Foreskin keratinocyte (primary cell): ENCODE measurements at places on chromosomes 11 and 22.

DNA sequence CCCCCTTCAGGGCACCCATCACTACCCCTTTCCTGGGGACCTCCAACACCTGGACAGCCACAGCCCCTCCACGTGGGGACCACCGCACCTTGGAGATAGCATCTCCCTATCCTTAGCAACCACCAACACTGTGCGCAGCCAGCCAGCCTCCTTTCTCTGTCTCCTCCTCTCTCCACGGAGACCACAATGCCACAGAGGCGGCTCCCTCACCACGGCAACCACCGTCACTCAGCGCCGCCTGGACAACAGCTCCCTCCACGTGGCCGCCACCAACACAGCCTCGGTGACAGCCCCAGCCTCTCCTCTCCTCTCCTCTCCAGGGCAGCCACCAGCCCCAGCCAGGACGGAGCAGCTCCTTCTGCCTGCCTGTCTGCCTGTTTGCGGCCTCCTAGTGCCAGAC, 10.5 kb downstream of the ELFN2 start:
- DNase-seq = no peak

DNA sequence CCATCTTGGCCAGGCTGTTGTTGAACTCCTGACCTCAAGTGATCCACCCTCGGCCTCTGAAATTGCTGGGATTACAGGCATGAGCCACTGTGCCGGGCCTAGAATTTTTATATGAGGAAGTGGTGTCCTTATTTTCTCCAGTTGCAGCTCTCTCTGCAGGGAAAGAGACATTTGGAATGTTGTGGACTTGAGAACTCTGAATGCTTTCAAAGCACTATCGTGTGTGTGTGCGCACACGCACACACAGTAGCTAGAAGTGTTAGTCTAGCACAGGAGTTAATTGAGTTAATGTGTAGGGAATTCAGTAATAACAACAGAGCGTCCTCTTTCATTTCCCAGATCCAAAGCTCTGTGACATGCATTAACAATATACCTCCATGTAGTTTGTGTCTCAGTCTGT, 164.0 kb upstream of the RASSF10 start:
- DNase-seq = no peak

GRCh38 chr11:76285397-76286104, 79.2 kb upstream of the WNT11 start:
- no peak for DNase-seq

DNA sequence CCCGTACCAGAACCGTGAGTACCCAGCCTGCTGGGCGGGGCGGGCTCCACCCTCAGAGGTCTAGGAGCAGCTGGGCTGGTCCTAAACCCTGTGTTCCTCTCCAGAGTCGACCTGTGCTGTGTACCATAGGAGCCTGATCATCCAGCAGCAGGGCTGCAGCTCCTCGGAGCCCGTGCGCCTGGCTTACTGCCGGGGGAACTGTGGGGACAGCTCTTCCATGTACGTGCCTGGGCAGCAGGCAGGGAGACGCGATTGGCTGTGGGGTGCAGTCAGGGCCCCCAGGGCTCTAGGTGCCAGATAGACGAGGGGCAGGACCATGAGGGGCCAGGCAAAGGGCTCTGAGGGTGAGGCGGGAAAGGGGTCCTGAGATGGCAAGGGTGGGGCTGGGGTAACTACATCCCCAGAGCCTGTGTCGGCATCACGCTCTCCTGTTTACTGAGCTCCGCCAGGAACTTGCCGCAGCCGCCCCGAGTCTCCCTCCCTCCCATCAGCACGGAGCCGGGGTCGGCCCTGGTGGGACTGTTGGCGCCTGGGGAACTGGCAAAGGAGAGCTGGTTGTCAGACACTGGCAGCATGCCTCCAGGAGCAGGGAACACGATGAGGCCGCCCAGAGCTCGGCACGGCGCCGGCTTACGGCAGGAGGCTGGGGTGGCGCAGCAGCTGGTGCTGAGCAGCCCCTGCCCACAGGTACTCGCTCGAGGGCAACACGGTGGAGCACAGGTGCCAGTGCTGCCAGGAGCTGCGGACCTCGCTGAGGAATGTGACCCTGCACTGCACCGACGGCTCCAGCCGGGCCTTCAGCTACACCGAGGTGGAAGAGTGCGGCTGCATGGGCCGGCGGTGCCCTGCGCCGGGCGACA, 22.9 kb upstream of the MUC5B start:
- no peak for DNase-seq

DNA sequence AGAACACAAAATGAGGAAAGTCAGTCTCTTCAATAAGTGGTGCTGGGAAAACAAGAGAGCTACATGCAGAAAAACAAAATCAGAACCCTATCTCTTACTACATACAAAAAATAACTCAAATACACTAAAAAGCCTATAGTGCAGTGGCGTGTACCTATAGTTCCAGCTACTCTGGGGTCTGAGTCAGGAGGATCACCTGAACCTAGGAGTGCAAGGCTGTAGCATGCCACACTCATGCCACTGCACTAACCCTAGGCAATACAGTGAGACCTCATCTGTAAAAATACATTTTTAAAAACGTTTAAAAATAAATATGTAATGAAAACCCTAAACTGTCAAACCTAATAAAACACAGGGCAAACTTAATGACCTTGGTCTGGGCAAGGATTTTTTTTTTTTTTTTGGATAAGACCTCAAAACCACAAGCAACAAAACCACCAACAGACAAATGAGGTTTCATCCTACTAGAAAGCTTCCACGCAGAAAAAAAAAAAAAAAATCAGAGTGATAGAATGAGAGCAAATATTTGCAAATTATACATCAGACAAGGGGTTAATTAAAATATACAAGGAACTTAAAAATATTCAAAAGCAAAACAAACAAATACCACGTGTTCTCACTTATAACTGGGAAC, 35.2 kb downstream of the XKR3 start:
- no peak for DNase-seq

GRCh38 chr11:71574418-71574817, 8.3 kb downstream of the KRTAP5-11 start:
- DNase-seq = no peak

GRCh38 chr11:130145975-130146776, 13.4 kb upstream of the ST14 start:
- peak; percentile 95 for DNase-seq

DNA sequence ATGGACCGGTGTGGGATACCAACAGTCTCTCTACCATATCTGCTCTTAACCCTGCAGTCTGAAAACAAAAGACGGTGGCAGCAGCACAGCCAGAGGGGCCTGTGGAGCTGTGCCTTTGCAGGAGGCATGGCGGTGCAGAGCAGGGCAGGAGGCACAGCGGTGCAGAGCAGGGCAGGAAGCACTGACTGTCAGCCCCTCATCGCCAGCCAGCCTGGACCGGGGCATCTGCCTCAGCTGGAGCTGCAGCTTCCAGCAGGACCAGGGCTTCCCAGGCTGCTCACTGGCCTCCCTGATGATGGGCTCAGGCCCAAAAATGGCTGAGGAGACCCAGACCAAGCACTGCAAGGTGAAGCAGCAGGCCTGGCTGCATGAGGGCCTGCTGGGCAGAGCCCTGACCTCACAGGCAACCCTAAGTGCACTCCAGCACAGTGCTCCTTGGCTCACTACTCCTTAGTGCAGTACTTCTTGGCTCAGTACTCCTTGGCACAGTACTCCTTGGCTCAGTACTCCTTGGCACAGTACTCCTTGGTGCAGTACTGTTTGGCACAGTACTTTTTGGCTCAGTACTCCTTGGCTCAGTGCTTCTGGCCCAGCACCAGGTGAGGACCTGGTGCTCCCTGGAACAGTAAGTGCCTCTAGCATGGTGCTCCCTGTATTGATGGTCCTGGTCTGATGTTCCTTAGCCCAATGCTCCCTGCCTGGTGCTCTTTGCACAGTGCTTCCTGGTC, 78.0 kb downstream of the DHCR7 start:
- no peak for DNase-seq

GRCh38 chr11:12007769-12008737, at the start of gene DKK3:
TSS of gene DKK3 (minus strand) at chr11:12008626. CDS start at chr11:12008582, 44 bp downstream.
- DNase-seq = peak; percentile 76

- DNase-seq = peak; percentile 58
Measured at GRCh38 chr11:95544095-95544856, 245.3 kb downstream of the FAM76B start.

GRCh38 chr11:2348986-2349385, 28.1 kb upstream of the CD81 start:
- DNase-seq = no peak

DNA sequence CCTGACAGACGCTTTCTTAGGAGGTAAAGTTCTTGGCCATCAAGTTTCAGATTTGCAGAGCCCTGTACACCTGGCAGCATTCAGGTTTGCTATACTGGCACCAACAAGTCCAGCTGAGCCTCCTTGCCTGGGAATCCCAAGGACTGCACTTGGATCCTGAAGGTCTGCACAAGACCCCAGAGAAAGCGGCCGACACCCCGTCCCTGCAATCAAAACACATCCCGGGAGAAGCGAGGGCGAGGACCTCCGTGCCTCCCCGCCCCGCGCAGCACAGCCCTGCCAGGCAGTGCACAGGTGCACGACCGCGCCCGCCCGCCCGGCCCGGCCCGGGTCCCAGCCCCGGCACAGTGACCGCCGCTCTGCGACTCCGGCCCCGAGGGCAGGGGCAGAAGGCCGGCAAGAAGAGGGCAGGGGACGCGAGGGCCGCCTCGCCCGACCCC, 559 bp downstream of the MRTFA start:
- no peak for DNase-seq

- DNase-seq = peak; percentile 17
Measured at GRCh38 chr11:45556851-45557707, 108.3 kb downstream of the CHST1 start.

GRCh38 chr11:61065955-61066638, 36.2 kb upstream of the CD5 start:
- DNase-seq = no peak

GRCh38 chr11:58742981-58743880, 11.5 kb upstream of the GLYAT start:
- no peak for DNase-seq

- no peak for DNase-seq
Measured at GRCh38 chr11:115363426-115363825, 140.8 kb downstream of the CADM1 start.

DNA sequence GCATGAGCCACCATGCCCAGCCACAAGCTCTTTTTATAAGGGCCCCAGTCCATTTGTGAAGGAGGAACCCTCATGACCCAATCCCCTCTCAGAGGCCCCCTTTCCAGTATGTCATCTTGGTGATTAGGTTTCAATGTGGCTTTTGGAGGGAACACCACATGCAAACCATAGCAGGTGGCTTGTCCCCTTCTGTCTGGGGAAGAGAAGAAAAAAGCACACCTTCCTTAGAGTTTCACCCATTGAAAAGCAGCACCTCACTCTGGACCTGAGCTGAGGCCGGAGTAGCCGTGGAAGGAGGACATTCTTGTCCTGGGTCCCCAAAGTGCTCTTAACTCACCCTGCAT, 25.4 kb downstream of the NEAT1 start:
- DNase-seq = no peak

- peak; percentile 67 for DNase-seq
Measured at GRCh38 chr11:102798012-102798746, at the start of gene MMP1. TSS of gene MMP1 (minus strand) at chr11:102798160. CDS start at chr11:102798092, 68 bp downstream.

GRCh38 chr11:15493921-15494620, 379.3 kb downstream of the INSC start:
- no peak for DNase-seq

DNA sequence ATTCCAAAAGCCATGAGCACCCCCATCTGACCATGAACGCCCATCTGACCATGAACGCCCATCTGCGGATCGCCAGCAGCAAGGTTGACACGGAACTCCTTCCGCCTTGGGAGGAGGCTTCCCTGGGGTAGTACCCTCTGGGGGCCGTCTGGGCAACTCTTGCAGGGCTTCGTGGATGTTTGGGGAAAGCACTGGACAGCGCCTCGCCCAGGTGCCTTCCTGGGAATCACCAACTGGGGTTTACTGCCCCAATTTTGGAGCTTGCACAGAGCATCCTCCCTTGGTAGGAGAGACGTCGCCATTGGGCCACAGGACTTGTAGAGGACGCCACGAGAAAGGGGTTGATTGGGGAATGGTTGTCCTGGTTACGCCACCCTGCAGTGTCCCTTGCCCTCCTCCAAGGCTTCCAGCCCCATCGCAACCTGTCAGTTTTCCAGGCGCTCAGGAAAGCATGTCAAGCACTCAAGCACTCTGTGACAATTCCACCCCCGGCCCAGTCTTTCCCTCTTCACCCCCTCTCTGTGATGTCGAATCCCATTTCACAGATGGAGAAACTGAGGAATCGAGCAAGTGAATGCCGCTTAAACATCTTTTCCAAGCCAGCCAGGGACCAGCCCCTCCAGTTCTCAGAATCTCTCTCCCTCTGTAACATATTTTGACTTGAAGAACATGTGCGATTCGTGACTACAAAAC, 914 bp upstream of the PRDM11 start:
- DNase-seq = no peak

GRCh38 chr11:31355817-31356216, 13.7 kb downstream of the DCDC1 start:
- DNase-seq = peak; percentile 55

DNA sequence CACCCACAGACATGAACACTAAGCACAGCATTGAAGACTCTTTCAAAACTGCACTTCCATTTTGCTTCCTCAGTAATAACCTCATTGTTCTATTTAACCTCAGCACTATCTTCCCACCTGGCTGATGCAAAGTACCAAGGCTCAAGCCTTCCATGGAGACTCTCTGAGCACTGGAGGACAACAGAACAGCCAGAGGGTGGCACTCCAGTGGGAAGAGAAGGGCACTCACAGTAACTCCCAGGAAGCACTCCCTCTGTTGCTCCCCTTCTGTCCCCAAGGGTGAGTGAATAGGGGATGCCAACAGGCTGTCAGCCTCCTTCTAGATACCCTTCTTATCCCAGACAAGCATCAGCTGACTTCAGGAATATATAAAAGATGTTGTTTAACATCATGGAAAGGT, 3.5 kb downstream of the ME3 start:
- DNase-seq = no peak

DNA sequence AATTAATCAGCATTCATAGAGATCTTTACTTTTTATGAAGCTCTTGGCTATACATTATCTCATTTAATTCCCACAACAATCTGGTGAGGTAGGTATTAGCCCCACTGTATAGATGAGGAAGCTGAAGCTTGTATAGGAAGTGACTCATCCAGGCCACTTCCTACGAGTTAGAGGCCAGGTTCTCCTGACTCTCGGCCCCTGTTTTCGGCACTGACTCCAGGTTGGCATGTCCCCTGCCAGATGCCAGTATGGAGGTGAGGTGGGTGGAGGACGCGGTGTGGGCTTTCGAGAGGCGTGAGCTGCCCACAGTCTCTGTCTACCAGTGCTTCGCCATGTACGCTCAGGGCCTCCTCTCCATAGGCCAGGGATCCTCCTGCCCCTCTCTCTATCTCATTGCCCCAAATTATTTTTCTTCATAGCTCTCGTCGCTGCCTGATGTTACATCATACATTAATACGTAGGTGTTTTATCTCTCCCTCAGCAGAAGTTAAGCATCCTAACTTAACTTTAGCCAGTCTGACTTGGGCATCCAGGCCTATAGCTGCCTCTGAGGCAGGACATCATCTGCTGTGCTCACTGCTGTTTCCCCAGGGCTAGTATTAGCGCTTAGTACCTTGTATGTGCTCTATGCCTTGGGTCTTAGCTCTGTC, 9.0 kb downstream of the DGAT2 start:
- DNase-seq = no peak

DNA sequence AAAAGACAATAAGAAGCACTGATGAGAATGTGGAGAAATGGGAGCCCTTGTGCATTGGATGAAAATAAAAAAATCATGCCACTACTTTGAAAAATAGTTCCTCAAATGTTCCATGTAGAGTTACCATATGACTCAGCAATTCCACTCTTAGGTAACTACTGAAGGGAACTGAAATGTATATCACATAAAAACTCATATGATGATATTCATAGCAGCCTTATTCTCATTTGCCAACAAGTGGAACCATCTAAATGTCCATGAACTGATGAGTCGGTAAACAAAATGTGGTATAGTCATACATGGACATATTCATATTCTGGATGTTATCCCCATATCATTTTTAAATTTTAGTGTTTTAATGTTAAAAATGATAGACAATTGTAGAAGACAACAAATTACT, 3.5 kb downstream of the KRTAP5-9 start:
- no peak for DNase-seq
